ENCODE measurements at places on chromosomes 7 and 10.

- no peak for DNase-seq
Observed at GRCh38 chr7:29987811-29988317, 1.7 kb downstream of the SCRN1 start.

DNA sequence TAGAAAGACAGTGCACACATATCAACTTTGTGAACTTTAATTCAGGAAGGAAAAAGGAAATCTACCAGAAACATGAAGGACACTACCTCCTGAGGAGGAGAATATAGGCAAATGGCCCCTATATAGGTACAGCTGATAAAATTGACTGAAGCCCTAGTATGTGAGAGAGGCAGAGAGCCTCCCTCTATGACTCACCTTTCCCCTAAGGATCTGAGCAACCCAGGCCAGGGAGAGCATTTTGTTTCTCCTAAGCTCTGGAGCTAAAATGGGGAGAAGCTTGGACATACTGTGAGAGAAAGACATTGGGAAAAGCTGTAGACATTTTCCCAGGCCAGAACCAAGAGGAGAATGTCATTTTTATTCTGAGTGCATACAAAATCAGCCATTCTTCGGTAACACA lies 303.5 kb downstream of the AHR start:
- DNase-seq, result no peak

DNA sequence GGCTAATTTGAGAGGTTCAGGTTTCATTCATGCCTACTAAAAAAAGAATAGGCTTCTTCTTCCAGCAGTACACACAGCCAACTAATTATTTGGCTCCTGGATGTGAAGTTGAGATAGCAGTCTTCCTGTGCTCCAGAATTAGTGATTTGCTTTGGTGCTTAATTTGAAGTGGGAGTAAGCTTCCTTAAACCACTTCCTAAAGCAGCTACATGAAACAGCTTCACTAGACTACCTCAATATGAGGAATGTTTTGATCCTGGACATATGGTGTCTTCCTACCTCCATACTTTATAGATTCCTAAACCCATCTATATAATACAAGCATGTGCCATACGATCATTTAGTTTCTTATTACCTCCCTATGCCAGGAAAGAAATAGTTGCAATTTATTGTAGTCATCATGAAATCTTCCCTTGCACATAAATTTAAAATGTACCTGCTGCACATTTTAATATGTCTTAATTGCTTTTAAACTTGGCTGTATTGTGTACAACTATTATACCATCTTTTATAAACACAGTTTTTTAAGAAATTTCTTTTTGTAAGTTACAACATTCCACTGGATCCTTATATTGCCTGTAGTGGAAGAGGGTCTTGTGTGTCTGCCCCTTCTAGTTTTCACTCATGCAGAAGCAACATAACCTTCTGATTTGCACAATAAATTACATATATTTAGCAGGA lies 8.6 kb downstream of the VIM start:
- no peak for DNase-seq

DNA sequence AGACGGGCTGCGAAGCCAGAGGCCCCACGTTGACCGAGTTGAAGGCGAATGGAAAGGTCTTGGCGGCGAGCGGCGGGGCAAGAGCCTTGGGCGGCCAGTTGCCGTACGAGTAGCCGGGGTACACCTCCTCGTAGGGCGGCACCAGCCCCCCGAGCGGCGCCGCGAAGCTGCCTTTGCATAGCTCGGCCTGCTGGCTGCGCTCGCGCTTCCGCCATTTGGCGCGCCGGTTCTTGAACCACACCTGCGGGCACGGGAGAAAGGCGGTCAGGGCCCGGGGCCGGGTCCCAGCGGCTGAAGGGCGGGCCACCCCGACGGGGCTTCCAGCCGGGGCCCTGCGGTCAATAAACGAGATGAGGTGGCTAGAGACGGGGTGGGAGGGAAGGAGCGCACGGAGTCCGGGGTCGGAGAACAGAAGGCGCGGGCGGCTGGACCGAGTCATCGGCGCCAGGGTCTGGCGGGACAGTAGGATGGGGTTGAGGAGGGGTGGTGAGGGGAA lies 4.8 kb downstream of the ELOVL3 start:
- no peak for DNase-seq

DNA sequence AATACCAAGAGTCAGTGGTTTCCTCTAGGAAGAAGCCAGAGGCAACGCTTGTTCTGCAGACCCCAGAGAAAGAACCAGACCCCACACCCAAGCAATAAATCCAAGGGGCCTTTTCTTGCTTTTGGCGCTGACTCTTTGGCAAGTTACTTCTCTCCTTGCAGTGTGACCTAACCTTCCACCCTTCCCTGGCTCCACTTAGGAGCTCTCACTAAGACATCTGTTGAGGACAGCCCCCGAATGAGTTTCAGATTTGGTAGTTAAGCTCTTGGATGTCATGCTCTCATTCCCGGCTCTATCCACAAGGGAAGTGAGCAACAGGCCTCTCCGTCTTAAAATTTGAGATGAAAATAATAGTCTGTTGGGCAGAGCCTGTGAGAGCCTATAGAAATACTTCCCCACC lies 50.6 kb upstream of the FAM204A start:
- DNase-seq, result no peak

GRCh38 chr7:66143876-66144332 lies 29.3 kb downstream of the CRCP start:
- no peak for DNase-seq

- no peak for DNase-seq
Observed at GRCh38 chr10:84329986-84330651, 1.7 kb downstream of the CCSER2 start.

DNA sequence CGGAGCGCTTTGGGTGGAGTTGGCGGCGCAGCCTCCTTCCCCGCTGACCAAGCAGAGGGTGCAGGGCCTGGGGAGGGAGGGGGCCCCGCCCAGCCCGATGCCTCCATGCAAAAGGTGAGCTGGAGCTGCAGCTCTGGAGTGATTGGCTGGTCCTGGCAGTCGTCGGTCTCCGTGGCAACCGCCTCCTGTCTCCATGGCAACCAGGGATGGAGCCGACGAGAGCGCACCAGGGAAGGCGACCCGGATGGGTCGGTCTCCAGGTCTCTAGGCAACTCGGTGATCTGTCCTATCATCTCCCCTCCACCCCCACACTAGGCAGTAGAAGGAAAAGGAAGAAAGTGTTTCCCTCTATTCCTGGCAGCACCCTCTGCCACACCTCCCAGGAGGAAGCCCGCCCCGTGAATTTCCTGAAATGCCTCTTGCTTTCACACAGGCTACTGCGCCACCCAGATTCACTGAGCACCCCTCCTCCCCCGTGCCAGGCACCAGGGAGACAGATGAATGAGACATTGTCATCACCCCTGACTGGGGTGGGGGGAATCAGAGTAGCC lies 647 bp upstream of the NACAD start:
- peak; percentile 46 for DNase-seq

DNA sequence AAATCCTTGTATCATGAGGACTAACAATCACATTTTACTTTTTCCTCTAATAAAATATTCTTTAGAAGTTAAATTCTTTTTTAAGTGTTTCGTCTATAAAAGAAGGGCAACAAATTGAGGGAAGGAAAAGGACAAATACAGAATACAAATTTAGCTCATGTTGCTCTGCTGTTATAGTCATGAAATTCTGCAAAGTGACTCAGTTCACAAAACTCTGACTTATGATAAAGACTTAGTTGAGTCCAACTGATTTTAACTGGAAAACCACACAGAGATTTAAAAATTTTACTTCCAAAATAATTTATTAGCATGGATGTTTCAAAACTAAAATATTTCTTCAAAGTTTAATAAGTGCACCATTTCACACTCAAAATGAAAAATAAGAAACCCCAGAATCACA lies 75.0 kb upstream of the GPR22 start:
- DNase-seq, result no peak

DNA sequence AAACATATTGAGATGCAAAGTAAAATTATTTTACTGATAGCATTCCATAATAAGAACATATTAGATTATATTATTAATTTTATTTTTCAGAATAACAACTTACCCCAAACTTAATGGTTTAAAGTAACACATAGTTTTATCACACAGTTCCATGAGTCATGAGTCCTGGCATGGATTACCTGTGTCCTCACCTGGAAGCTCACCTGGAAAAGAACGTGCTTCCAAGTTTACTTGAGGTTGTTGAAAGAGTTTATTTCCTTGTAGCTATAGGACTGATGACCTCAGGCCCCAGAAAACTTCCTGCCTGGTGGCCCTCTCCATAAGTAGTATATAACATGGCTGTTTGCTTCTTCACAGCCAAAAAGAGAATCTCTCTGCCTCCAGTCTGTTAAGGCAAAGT lies 254.6 kb downstream of the TFEC start:
- no peak for DNase-seq

GRCh38 chr7:90833443-90833842 lies 237.3 kb downstream of the CDK14 start:
- DNase-seq, result no peak

GRCh38 chr10:69685802-69686585 lies 55.9 kb downstream of the FAM241B start:
- DNase-seq, result no peak

GRCh38 chr10:30359373-30360206 lies 10.5 kb upstream of the MTPAP start:
- peak; percentile 38 for DNase-seq

DNA sequence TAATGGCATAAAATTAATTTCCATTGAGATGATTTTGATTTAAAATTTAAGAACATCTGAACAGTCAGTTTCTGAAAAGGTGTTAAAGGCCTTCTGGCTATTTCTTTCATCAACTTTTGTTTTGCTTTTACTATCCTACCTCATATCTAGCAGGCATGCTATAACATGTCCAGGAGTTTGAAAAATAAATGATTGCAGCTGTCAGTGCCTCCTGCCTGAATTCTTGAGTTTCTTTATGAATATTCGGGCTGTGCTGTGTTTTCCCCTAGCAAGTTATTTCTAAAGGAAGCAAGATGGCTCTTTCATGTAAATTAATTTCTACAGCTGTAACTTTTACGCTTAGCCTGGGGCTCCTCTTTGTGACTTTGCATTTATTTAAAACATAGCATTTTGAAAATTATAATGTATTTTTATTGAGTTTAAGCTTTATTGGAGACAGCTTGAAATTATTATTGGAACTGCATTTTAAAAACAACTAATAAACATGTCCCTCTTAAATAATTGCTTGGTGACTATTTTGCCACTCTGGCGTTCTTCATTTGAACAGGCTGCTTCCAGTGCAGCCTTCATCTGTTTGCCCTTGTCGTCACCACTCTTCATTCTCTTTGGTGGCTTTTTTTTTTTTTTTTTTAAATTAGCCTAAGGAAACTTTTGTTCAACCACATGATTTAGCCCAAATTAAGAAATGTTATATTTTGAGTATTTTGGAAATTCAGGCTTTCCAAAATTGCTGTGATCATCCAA lies 1083.4 kb upstream of the LRRN3 start:
- no peak for DNase-seq

DNA sequence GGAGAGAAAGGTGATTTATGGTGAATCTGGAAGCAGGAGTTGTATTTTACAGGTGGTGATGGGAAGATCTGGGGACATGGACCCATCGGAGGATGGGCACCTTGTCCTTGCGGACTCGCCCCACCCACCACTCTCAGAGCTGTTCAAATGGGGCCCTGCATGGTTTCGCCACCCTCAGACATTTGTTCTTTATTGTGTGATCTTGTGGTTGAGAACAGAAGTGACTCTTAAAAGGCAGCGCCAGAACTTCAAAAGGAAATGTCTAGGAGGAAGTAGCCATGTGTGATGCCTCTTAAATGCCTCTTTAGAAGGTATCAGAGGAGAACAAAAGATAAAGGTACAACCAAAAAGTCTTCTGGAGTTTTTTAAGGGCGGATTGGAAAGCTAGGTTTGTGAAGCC lies 205.7 kb downstream of the KIAA1217 start:
- no peak for DNase-seq

DNA sequence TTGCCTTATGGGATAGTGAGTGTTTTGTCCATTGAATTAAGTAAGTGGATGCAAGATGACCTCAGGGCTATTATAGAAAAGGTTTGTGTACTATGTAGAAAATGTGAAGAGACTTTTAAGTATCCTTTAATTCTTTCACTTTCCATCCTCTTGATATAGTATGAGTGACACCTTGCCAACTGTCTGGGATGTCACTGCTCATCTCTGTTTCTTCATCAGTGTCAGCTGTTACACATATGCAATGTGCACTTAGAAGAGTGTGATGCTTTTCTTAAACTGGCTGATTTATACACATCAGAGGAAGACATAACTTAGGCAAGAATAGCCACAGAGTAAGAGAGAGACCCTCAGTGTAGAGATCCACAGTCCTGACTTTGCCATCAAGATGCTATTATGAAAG lies 8.7 kb upstream of the ACTA2 start:
- DNase-seq, result no peak

DNA sequence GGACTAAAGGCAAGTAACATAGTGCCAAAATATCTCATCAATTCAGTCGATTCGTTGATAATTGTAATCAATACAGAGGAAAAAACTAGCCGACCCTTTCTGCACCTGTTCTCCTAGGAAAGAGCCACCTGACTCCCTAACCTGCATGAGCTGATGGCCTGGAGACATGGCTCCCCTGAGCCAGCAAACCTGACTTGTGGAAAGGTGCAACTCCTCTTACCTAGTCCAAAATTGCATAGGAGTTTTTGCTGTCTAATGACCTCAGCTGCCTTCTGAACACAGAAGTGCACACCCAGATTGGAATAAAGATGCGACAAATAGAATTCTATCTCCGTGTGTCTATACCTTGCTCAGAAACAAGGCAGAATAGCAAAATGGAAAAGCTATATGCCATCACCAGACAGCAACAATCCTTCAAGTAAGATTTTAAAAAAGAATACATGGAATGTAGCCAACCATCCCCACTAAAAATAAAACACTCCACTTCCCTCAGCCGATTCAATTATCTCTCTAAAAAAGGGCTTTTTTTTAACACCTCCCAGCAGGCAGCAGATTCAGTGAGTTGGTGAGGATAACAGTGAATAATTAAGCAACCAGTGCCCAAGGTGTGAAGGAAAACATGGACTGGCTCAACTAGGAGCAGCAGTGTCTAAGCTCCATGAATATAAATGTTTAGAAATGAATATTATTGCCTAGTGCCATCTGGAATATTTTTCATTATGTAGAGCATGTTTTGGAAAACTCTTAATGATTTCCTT lies 26.6 kb upstream of the LMTK2 start:
- no peak for DNase-seq

- DNase-seq, result no peak
Observed at GRCh38 chr7:129072479-129073011, 17.6 kb upstream of the TNPO3 start.

GRCh38 chr10:112899391-112900065 lies 50.5 kb upstream of the TCF7L2 start:
- DNase-seq, result no peak
